ENCODE measurements at places on chromosomes 12 and 14.

DNA sequence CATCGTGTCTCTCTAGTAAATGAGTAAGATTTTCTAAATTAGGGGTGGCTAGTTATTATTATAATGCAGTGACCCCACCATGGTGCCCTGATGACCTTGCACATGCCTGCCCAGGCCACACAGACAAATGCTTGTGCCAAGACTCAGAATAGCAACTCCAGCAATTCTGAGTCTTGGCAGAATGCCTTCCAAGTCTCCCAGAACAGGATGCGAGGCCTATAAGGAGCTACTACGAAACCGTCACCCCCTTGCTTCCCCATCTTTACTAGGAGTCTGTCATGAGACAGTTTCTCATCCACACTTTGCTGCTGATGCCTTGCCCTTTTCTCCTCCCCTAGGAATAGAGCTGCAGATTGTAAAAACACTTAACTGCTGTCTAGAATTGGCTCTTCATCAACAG is 559.9 kb downstream of the TRHDE start:
- no peak for DNase-seq

GRCh38 chr12:19039515-19039914 is 90.0 kb upstream of the PLEKHA5 start:
- DNase-seq, result no peak

DNA sequence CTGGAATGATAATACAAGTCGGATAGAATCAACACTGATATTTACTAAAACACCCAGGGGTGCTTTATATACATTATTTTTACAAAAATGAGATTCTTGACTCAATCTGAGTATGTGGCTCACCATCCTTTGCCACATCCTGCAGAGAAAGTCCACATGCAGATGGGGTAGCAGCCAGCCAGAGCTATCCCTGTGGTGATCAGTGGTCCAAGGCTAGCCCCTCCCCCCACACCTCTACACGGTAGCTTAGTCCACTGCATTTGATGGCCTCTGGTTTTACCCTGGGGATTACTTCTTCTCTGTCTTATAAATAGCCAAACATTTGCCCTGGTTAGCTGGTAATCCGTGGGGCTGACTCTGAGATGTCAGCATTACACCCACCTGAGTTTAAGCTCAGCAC is 28.1 kb upstream of the TTC7B start:
- no peak for DNase-seq

- no peak for DNase-seq
Measured at GRCh38 chr12:120757226-120757742, 31.7 kb downstream of the ACADS start.

DNA sequence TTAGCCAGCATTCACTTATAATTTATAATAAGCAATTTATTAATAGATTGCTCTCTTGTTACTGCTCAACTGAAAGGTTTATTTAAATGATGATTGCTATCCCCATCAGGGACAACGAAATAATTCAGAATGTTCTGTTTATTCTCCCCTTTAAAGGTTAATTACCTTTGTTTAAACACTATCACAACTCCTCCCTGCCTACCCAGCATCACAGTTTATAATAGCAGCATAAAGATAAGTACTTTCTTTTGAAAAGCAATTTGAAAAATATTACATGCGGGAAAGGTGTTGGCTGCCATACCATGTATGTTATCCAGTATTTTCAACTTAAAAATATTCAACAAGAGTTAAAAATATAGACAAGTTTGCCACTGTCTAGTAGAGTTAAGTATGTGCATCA is 30.6 kb downstream of the SCAF11 start:
- DNase-seq, result no peak

DNA sequence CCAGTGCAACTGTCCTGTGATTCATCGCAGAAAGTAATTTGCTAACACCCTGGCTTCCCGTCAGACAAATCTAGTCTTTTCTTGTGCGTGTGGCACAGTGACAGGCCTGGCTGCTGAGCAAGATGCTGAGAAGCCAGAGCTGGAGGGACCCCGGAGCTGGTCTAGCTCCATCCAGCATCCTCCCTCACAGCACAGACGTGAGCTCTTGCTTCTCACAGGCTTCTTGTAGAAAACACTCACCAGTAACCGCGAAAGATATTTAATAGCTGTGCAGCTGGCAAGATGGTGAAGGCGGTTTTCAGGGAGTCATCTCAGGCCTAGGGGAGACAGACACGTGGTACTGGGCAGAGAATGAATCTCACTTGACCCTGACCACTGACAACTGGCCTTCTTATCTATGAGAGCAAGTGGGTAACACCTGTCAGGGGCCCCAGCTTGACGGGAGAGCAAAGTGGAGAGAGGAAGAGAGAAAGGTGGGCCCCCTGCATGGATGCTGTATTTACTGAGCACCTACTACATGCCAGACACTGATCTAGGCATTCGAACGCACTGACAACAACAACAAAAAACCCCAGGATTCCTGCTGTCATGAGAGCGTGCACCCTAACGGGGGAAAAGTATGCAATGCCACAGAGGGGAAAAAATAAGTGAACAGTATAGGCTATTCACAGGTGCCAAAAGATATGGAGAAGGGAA is 63.3 kb downstream of the CCDC88C start:
- DNase-seq, result no peak

GRCh38 chr12:9725213-9725870 is 7.6 kb downstream of the CLECL1 start:
- no peak for DNase-seq

DNA sequence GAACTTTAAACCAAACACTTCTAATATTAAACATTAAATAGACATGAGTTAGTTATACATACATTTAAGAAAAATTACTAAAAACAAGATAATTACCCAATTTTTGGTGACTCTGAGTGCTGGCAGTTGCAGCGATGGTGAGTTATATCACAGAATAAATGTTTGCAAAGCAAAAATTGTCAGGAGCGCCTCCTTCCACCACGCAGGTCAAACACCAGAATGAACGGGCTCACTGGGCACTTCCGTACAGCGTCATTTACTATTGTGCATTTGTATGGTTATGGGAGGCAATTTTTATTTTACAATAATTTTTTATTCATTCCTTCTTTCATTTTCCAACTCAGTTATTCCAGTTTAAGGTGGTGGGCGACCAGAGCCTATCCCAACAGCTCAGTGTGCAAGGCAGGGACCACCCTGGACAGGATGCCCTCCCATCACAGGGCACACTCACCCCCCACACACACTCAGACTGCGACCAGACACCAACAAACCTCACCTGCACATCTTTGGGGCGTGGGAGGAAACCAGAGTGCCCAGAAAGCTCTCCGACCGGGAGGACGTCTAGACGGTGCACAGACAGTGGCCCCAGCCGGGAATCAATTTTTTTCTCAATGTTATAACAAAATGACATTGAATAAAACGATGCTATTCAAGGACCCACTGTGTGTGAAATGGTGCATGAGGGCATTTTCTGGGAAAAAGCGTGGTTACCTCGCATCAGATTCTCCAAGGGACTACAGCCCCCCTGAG is 67.2 kb downstream of the TESC start:
- DNase-seq, result no peak

GRCh38 chr14:60753264-60754119 is 18.9 kb downstream of the MNAT1 start:
- DNase-seq, result no peak

DNA sequence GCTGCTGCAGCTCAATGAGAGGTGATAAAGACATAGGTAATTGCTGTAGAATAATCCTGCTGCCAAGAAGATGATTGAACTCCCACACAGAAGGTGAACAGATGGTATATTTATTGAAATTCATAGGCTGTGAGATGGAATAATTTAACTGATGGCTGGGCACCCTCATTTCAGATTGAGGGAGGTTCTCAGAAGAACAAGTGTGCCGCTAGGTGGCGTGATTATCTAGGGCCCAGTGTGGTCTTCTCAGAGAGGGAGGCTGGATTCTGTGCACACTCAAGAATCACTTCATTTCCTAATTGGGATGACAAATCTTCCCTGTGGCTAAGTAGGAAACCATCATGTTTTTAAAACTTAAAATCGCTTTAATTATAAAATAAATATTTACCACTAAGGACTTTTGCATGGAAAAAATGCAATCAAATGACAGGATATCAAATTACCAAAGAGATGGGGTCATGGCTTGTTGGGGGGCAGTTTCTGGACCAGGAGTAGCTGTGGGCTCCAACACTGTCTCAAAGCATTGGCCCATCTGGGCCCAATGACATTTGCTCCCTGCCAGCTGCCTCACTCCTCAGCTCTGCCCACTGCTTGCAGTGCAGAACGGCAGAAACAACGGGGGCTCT is 132.3 kb downstream of the SNAPC1 start:
- peak; percentile 8 for DNase-seq

DNA sequence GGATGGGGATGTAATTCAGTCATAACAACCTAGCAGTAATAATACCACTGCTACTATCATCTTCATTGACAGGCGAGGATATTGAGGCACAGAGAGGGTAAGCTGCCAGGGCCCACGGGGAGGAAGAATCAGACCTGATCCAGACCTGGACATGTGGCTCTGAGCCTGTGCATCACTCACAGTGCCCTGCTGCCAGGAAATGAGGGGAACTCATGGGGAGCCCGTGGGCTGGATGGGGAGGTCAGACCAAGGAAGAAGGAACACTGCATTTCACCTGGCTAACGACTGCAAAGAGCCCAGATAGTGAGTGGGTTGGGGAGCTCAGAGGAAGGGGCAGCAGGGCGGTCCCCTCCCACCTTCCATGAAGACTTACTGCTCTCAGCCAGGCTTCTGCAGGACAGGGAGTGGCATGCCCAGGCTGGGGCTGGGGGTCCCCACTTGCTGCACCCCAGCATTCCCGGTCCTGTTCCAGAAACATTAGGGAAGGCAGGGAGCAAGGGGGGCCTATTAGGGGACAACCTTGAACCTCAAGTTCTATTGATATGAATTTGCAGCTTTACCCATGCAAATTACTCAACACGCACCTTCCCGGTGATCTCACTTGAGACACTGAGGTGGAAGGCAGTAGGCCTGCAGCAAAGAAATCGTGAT is 37.7 kb downstream of the CALM1 start:
- no peak for DNase-seq

DNA sequence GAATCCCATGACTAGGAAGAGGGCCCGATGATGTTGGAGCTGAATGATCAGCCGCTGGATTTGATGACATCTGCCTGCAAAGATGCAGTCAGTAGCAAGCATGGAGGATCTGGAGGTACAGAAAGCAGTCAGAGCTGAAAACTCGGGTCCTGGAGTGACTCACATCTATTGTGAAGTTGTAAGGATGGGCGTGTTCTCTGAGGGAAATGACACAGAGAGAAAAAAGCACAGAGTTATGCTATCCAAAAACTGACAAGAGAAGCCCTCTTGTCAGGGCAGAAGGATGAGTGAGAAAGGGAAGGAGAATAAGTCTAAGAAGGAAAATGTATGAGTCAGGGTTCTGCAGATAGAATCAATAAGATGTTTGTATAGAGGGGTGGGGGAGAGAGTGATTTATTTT is 380.4 kb upstream of the CCDC196 start:
- DNase-seq, result peak; percentile 26
